ENCODE measurements at places on chromosomes 2 and 18.

- no peak for DNase-seq
These were observed 83.8 kb upstream of the FAM237A start for GRCh38 chr2:206558492-206558891.

DNA sequence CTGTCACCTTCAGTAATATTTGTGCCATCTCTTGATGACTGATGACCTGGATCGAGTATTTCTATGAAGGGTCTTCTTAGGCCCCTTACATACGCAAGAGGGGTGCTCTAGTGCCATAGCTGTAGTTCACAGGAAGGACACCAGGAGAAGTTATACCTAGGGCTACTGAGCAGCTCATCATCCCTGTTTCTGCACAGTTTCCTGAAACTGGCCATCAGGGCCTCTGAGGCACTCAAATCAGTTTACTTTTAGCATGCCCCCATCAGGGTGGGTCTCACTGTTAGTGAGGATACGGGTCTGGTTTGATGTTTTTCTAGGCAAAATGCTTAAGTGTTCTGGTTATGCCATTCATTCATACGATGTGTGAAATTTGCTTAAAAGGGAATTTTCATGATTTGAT is 20.0 kb upstream of the FBLN7 start:
- no peak for DNase-seq

DNA sequence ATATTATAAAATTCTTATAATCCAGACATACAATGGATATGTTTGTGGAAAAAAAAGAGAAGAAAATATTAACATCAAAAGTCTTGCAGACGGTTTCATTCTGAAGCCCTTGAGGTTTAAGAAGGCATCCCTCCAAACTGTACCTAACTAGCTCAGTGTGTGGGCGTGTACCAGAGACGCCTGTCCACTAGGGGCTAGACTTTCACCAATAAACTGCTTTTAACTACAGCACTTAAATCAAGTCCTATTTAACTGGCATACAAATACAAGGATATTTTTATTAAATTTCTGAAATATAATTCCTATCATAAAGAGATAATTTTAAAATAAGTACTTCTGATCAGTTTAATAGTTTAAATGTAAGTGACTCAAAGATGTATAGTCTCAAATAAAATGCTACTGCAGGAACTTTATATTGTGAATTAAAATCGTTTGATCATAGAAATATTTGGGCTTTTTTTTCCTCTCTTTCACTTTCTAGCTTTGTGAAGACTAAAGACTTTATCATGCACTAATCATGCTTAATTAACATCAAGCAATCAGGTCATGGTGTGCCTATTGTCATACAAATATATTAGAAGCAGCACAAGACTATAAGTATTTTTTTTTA is 437.7 kb downstream of the SATB2 start:
- no peak for DNase-seq

- DNase-seq = no peak
These were observed 20.8 kb downstream of the EIF2AK3 start for GRCh38 chr2:88606371-88607030.

GRCh38 chr2:33145459-33145858 is 198.7 kb downstream of the LTBP1 start:
- no peak for DNase-seq

DNA sequence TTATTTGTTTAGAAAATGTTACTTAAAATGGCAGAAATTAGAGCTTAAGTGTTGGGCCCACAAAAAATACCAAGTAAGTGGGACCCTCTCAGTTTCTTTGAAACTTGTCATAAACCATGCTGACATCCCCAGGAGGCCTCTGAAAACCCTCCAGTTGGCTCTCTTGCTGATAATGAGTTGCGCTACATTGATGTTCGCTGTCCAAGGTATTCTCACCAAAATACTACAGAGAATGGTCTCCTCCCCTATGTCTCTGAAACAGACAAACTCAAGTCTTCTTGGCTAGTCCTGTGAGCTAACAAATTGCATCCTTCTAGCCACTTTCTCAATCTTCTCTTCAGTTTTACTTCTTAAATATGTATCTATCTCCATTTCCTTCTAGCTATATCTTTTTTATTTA is 669.4 kb downstream of the IRS1 start:
- no peak for DNase-seq

DNA sequence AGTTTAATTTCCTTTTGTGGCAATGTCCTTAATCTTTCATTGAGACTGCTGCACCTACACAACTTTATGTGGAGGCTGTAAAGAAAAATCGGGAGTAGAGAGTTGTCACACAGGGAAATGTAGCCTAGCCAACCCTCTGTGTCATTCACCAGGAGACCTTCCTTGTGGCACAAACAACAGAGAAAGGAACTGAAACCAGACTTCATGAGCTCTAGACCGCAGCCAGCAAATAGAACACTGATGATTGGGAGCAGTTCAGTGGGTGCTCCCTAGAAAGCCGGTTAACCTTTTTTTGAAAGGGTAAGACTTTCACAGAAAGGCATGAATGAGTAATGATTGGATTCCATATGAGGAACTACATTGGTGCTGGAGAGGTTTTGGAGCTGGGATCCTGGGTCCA is 1752.4 kb upstream of the CELF4 start:
- no peak for DNase-seq

- DNase-seq = no peak
These were observed 221.3 kb upstream of the TMEFF2 start for GRCh38 chr2:192416060-192416459.

GRCh38 chr18:6576718-6577375 is 152.7 kb upstream of the ARHGAP28 start:
- no peak for DNase-seq

GRCh38 chr2:109272461-109272860 is 143.5 kb downstream of the SH3RF3 start:
- no peak for DNase-seq

DNA sequence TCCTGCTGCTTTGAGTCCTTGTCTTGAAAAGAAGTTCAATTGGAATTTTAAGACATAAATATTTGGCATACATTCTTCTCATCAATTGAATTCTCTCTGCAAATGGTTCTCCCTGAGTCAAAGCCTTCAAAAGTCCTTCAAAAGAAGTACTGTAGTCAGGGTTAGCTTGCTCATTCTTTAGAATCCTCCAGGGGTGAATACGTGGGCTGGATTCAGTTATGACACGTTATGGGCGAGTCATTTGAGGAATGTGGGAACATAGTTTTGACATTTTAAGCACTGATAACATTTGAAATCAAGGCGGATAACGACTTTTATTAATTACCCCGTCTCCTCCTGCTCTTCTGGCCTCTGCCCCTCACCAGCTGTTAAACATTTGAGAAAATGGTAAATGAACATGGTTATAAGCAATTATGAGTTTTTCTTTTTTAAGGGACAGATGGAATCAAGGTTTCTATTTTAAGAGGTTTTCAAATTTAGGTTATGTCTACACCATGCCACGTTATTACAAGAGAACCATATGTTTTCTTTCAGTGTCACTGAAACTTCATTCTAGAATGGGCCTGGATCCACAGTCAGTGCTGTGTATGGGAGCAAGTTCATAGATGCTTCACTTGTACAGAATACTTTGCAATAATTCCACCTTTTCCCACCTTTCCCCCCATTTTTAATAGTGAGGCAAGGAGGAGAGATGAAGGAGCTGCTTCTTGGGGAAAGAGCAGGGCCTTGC is 273.1 kb downstream of the TSN start:
- DNase-seq = no peak

- DNase-seq = no peak
These were observed 320.2 kb downstream of the TMX3 start for GRCh38 chr18:68394705-68395104.

DNA sequence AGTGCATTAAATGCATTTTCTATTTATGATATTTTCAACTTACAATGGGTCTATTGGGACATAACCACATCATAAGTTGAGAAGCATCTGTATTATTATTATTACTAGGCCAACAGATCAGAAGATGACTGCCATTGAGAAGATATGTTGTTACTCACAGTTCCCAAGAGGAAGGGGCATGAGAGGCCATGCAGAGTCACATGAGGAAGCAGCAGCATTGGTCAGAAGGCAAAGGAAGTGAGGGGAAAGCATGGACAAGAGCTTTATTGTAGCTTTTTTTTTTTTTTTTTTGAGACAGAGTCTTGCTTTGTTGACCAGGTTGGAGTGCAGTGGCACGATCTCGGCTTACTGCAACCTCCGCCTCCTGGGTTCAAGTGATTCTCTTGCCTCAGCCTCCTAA is 66.2 kb upstream of the LCLAT1 start:
- DNase-seq = no peak

- no peak for DNase-seq
These were observed 223.7 kb downstream of the IRS1 start for GRCh38 chr2:226575928-226576327.

- DNase-seq = no peak
These were observed 24.5 kb downstream of the RTTN start for GRCh38 chr18:70181015-70181414.

- no peak for DNase-seq
These were observed 97.4 kb upstream of the LRATD1 start for GRCh38 chr2:14535156-14535555.

- DNase-seq = no peak
These were observed 32.9 kb downstream of the TPRKB start for GRCh38 chr2:73704285-73704684.

DNA sequence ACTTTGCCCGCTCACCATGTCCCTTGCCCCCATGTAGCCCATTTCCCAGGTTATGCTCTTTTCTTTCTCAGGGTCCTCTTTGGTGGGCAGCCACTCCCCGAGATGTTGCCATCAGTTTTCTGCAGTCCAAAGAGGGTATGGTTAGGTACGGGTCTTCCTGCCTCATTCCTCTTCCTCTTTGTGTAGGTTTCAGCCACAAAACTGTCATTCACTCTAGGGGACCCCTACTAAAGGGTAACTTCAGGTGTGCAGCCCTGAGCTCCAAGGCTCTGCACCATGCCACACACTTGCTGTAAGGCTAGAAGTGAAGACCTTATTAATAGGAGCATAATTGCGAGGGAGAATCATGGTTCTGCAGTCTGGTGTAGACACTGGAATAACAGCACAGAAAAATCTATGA is 99.8 kb upstream of the ZNF397 start:
- DNase-seq = no peak

DNA sequence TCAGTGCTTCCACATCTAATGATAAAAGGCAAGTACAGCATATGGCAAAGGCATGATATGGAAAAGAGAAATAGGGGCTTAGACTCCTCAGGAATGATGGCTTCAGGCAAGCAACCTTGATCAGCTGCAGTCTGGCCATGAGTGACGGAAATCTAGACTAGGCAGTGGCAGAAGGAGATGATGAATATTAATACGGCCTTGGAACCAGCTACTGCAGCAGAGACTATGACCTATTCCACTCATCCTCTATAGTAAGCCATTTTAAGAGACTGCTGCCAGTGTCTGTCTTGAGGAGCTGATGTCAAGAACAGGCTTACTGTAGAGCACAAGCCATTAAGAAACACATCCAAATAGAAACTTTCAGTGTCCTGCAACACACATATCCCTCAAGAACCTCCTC is 23.7 kb downstream of the ASXL2 start:
- DNase-seq = no peak

DNA sequence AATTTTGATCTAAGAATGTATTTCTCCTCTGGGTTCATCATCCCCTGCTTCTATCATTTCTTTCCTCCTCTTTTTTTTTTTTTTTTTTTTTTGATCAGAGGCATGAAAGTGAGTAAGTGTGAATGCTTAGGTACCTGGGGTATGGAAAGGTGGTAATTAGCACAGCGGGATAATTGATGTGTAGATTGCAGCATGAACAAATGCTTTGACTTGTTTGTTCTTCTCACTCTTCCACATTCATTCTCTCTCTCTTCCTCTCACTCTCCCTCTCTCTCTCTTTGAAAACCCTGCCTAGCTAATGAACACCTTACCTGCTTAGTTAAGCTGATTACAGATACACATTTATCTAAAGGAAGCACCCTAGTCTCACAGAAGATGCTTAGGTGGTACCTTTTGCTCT is 74.7 kb downstream of the ZEB2 start:
- no peak for DNase-seq

- DNase-seq = no peak
These were observed 43.4 kb upstream of the ASB18 start for GRCh38 chr2:236307641-236308040.

DNA sequence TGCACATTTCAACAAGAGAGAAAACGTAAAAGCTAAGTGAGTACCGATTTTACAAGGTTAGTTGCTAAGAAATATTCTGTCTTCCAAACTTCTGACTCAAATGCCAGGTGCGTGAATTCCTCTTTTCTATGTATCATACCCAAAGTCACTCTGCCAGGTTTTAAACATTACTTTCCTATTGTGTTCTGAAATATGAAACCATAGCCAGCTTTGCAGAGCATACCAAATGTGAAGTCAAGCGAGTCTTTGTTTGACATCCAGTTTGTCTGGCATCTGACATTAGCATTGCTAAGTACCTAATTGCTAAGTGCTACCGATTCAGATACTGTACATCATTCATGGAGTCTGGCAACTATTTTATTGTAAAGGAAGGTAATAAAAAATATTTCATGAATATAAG is 321.9 kb upstream of the GALNT5 start:
- no peak for DNase-seq

DNA sequence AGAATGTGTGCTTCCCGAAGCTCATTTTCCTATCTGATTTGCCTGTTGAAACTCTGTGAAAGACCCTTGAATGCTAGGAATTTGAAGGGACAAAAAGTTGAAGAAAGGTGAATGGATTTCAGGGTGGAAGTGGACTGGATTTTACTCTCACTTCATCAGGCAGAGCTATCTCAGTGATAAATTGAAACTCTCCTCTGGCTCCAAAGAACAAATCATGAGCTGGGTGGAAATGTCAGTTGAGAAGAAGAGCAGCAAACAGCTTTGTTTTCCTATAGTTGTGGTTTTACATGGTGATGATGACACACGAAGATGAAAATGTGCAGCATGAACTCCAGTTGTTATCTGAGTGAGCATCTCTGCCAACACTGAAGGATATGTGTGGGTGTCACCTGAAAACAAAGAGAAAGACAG is 34.4 kb downstream of the CD28 start:
- DNase-seq = no peak

- DNase-seq = peak; percentile 37
These were observed 180.4 kb downstream of the CYRIA start for GRCh38 chr2:16485251-16485650.

- DNase-seq = no peak
These were observed 895.2 kb downstream of the TRIB2 start for GRCh38 chr2:13611939-13612338.

- DNase-seq = no peak
These were observed 55.7 kb upstream of the OTOF start for GRCh38 chr2:26533661-26534060.

DNA sequence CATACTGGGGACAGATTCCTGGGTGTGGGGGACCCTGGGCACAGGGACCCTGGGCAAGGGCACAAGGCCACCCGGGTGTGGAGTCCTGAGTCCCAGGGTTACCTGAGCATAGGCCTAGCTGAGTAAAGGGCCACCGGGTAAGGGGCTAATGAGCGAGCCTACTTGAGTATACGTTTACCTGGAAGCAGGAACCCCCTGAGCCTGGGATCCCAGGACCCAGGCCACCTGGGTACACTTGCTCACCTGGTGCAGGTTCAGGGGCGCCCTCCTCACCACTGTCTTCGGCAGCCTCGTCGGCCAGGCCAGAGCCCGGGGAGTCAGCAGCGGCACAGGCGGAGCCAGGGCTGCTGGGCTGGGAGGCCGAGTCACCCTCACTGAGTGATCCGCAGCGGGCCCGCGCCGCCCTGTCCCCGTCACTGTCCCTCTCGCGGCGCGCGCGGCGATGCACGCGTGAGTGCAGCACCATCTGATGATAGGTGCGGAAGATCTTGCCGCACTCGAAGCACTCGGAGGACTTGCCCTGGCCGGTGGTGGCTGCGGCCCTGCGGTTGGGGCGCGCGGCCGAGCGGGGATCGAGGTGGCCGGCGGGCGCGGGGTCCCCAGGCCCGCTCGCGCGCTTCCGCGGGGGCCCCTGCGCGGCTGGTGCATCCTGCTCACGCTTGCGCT is 53.9 kb downstream of the ZNF516 start:
- no peak for DNase-seq

All from large intestine (tissue), 12 donors.